ENCODE measurements at places on chromosomes 3 and 15.
A peak's percentile ranks its signal among the peaks of the same experiment; 100 is the strongest.

GRCh38 chr3:190026154-190026553 is 94.5 kb downstream of the P3H2 start:
- DNase-seq: no peak

- no peak for DNase-seq
Observed at GRCh38 chr15:58517252-58517681, 85.5 kb downstream of the LIPC start.

DNA sequence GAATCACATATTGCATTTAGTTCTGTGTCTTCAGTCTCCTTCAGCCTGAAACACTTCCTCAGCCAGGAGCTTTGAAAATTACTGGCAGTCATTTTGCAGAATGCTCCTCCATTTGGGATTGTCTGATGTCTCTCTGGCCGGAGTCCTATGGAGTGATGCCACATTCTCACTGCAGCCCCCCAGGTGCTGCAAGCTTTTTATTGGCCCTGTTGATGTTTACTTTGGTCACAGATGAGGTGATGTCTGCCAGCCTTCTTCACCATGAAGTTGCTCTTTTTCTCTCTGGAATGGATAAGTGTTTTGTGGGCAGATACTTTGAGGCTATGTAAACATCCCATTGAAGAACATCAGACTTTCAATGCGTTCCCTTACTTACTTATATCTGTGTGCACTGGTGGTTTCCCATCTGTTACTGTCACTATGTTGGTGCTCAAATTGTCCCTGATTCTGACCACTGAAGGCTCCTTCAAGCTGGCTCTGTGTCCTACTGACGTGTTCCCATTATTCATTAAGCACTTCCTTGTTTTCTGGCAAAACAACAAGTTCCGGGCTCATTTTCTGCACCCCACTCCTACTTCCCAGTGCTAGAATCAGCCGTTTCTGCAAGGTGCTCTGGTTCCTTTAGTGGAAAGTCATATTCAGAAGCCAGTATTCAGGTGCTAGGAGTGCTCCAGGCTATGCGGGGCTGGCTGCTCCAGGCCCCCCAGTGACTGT is 1.4 kb upstream of the CLEC3B start:
- no peak for DNase-seq

DNA sequence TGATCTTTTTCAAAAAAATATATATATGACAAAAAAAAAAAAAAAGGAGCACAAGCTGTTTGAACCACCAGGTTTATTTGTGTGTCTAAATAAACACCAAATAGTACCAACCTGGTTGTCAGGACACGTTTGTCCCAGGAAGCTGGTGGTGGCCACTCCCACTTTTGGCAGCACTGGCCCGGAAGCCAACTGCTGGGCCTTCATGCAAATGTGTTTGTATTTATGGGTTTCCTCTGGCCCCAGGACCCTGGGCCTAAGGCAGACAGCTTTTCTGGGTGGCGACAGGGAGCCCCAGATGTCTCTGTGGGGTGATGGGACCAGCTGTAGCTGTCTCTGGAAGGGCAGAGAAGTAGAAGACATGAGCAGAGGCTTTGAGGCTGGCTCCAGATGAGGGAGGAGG is 31.6 kb downstream of the PRKCD start:
- DNase-seq: no peak

GRCh38 chr15:39066677-39067076 is 502.1 kb upstream of the RASGRP1 start:
- DNase-seq: no peak

GRCh38 chr3:78879295-78879860 is 888.4 kb downstream of the ROBO1 start:
- peak; percentile 42 for DNase-seq
